A172 (cell line): ENCODE measurements at places on chromosomes 7 and 10.

- no peak for DNase-seq
Measured at GRCh38 chr7:33918438-33919143, 13.3 kb downstream of the BMPER start.

GRCh38 chr7:17041324-17041723 is 159.5 kb upstream of the AGR3 start:
- peak; percentile 83 for DNase-seq

DNA sequence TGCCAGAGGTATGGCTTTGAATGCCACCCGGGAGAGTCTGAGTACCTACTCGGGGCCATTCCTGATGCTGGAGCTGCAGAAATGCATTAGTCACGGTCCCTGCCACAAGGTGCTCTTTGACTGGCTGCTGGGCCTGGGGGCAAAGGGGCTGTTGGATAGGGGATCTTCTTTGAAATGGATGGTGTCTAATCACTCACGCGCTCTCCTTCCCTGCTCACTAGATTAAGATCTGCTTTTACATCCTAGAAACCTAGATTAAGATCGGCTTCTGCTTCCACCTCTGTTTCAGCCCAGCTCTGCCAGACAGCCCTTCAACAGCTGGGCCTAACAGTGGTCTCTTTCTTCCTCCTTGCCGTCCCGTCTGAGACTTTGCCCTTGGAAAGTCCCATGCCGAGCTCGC is 57.2 kb downstream of the PAX2 start:
- DNase-seq, result no peak

DNA sequence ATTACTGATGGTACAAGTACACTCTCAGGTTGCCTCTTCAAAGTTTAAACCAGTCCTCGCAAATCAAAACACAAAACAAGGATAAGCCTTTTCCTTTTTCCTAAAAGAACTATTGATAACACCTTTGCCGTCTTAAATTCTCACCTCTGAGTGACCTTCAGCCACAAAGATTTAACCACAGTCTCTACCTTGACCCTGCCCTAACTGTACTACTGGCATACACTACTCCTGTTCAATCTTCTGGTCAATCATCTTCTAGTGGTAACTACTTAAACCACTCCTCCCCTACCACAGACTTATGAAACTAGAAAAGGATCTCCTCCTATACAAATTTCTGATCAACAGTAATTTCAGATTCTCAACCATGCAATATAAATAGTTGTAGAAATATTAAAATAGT is 15.1 kb downstream of the UPF2 start:
- DNase-seq, result no peak

- DNase-seq, result peak; percentile 28
Measured at GRCh38 chr7:1059200-1060091, 15.1 kb downstream of the GPR146 start.

DNA sequence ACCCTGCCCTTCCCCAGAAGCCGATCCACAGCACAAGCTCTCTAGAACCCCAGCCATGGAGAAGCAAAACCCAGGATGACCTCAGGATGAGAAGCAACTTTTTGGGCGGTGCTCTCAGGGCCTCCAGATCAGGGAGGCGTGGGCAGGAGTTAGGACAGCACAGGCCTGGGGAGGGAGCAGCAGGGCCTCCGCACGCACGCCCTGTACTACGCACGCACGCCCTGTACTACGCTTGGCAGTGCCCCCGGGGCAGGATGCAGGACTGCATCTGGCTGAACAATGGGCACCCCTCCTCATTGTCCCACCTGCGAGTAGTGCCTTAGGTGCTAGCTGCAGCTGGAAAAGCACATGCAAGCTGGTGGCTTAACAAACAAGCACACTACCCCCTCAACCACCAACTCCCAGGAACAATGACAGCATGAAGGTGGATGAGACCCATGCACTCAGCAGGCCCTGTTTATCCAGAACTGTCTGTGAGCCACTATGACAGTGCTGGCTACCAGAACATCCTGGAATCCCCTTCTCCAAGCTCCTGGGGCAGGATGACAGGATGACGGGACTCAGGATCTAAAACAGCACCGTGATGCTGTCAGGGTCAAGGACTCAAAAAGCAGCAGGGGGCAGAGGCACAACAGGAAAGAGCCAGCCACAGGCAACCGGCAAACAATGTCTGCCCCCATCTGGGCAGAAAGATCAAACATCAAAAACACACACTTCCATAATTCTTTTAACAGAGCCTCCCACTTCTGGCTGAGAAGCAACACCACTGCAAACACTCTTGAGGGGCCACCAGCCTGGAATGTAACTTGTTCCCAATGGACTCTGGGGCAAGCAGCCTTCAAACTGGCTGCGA is 11.8 kb downstream of the PODXL start:
- peak; percentile 63 for DNase-seq

GRCh38 chr10:13354783-13355182 is 6.7 kb upstream of the SEPHS1 start:
- DNase-seq, result no peak

DNA sequence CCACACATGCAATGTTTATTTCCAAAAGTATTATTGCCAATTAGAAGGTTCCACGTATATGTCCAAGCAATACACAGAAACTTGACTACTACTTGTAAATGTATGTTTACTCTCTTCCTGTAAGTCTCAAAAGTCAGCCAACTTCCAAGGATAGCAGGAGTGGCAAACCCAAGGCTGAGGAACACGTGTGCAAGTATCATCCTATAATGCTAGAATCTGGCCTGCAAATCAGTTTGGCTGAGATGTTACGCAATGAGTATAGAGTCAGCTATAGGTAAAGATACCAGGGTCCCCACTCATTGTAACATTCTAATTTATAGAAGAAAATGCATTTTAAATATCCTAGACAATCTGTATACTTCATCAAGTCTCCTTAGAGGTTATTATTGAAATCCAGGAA is 34.7 kb downstream of the CYTH3 start:
- DNase-seq, result no peak

DNA sequence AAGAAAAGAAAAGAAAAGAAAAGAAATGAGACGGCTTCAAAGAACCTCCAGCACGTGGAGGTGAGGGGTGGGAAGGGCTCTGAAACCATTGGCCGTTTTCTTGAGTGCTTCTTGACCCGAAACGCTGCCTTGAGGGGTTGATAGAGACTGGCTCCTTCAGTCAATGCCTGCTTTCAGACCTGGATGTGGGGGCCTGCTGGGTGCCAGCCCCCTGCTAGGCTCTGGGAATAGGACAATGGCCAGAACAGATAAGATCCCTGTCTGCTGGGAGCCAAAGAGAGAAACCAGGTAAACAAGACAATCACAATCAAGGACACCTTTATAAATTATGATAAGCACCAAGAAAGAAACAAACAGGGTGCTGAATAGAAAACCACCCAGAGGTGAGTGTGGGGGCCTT is 27.7 kb downstream of the ZMIZ1 start:
- no peak for DNase-seq

DNA sequence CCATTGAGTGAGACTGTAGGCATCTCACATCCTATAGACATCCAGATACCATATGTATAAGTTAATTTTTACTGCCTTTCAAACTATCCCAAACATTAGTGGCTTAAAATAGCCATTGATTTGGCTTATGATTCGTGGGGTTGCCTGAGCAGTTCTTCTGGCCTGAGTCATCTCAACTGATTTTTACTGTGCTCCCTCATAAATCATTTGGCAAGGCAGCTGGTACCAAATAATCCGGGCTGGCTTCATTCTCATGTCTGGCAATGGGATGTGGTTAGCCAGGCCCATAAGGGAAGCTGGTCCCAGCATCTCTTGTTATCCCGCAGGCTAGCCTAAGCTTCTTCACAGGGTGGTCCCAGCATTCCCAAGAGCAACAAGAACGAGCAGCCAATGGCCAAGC is 6.7 kb upstream of the LRGUK start:
- peak; percentile 8 for DNase-seq

DNA sequence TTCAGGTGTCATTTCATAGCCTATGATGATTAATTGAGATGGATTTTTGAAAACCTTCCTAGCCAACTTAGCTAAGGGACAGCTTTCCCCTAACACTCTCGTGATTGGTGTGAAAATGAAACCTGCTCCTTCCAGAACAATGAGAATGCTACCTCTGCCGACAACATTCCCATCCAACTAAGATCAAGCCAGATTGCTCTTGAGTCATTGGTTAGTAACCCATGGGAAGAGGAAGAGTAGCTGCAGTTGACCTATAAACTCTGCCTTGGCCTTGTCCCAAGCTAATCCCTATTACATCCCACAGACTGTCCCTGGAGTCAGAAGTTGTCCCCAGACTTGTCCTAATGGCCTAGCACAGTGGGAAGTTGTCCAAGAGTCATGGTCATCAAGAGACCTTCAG is 80.5 kb upstream of the SVIL start:
- no peak for DNase-seq

GRCh38 chr7:134329614-134330346 is 13.1 kb upstream of the SLC35B4 start:
- no peak for DNase-seq

DNA sequence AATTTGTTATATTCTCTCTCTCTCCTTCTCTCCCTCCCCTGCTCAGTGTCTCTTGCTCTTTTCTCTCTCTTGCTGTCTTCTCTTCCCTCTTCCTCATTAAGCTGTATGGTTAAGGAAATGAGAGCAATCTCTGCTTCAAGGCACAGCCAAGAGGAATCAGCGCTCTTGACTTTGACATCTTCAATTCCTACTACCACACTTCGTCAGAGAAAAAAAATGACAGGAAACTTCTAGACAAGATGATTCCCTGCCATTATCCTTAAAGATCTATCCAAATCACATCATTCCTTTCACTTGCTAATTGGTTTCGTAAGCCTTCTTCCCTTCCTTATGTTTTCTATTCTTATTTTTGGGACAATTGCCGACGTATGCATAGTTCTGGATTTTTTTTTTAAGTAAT is 425.0 kb downstream of the KCNMA1 start:
- DNase-seq, result no peak

DNA sequence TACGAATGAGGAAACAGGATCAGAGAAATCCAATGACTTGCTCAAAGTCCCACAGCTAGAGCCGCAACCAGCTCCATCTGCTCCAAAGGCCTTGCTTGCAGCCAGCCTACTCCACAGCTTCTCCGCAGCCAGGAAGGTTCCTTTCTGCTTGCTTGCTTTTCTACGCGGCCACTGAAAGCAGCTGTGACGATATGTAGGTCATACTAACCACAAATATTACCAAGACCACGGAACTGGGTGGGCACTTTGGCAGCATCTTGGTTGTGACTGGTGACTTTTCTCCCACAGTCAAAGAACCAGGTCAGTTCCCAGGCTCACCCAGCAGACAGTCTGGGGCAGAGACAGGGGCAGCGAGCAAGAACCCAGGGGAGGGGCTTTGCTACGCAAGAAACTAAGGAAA is 86.4 kb downstream of the FAM53B start:
- no peak for DNase-seq

- no peak for DNase-seq
Measured at GRCh38 chr7:95433952-95434556, 774 bp downstream of the PON2 start.

- no peak for DNase-seq
Measured at GRCh38 chr10:43814663-43815062, 166.0 kb upstream of the ZNF32 start.

- DNase-seq, result no peak
Measured at GRCh38 chr10:129963641-129964501, at the start of gene EBF3. Gene EBF3, minus strand, starts transcription at chr10:129964274. Its CDS starts 506 bp downstream, at chr10:129963768.

DNA sequence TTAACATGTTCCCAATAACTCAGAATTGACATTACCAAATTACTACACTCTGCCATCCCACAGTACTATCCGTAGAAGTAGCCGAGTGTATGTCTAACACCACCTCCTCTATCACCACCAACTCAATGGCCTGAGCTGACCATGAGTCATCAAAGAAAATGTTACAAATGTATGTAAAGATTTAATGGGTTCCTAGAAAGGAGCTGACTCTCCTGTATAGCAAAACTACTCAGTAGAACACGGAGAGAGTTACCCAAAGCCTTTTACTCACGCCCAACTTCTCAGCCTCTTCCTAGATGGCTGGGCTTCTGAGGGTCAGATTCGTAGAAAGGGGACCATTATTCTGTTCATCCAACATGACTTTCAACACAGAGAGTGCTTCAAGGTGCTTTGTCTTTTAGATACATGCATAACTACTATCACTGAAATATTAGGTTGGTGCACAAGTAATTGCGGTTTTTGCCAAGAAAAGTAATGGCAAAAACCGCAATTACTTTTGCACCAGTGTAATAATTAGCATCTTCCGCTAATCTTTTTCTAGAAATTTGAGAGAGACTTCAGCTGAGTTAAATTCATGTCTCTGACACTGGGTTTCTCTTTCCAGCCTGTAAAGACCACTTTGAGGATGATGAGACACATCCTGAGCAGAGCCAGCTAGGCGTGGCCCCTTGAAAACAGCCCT is 24.0 kb upstream of the NANOS1 start:
- peak; percentile 66 for DNase-seq

DNA sequence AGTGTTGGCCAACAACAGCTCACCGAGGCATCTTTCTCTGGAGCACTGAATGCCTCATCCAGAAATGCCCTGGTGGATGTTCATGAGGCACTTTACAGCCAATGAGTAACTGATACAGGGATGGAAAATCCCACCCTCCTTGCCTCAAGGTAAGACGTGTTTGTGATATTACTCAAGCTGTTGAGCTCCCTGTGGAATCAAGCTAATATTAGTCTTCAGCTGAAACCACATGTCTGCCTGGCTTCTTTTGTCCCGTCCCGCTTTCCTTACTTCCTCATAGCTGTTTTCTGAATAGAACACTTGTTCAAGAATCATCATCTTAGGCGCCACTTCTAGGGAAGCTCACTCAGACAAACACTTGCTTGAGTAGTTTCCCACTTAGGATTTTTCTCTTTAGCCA is 422.4 kb downstream of the INHBA start:
- no peak for DNase-seq

GRCh38 chr10:3412646-3413045 is 240.1 kb upstream of the PITRM1 start:
- DNase-seq, result no peak

DNA sequence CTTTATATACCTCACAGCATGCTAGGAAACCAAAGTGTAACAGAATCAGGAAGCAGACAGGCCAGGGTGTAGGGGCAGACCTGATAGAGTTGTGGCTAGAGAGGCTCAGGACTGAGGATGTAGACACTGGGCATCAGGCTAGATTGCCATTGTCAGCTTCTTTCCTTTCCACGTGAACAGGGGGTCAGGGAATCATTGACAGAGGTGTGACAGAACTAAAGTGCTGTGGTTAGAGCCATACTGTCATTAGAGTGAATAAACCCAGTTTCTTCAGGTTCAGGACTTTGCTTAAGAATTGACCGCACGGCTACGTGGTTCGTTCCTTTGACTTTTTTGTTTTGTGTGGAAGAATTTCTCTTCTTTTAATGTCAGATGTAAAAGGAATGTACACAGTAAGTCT is 90.7 kb downstream of the CALD1 start:
- DNase-seq, result no peak

GRCh38 chr7:28409716-28410627 is 2.3 kb upstream of the CREB5 start:
- no peak for DNase-seq
